ENCODE measurements at places on chromosomes 7 and 10.

- peak; percentile 40 for DNase-seq
These were observed 40.6 kb downstream of the CYP17A1 start for GRCh38 chr10:102796407-102797176.

GRCh38 chr10:101079874-101080273 lies 18.1 kb downstream of the KAZALD1 start:
- no peak for DNase-seq

DNA sequence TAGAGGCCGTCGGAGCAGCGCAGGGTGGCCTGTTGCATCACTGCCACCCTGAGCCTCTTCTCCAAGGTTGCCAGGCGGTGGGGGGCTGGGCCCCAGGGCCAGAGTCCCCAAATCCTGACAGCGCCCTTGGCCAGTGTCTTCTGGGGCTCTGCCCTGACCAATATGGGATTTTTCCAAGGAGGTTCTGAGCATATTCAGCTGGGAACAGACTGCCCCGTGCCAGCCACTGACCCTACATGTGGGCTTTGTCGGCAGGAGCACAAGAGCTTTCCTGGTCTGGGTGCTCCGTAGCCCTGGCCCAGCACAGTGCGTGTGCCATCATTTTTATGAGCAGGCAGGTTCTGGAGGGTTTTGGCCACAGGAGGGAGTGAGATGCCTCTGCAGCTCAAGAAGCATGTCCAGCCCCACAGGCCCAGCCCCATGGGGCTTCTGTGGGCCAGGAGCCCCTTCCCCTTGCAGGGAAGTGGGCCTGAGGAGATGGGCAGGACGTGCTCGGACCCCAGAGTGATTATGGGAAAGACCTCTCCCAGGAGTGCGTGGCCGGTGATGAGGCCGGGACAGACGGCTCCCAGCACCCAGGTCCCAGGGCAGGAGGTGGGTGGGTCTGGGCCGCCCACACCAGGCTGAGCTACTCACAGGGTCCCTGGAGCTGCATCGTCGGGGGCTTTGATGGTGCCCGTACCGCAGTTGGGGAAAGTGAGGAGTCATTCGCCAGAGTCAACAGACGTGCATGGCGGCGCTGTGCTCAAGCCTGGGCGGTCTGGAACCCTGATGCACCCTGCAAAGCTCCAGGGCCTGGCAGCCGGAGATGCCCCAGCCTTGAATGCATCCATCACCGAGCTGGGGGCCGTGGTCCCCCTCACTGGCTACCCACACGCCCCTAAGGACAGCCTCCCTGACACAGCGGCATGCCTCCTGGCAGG lies 66.6 kb downstream of the PWWP2B start:
- DNase-seq = no peak

DNA sequence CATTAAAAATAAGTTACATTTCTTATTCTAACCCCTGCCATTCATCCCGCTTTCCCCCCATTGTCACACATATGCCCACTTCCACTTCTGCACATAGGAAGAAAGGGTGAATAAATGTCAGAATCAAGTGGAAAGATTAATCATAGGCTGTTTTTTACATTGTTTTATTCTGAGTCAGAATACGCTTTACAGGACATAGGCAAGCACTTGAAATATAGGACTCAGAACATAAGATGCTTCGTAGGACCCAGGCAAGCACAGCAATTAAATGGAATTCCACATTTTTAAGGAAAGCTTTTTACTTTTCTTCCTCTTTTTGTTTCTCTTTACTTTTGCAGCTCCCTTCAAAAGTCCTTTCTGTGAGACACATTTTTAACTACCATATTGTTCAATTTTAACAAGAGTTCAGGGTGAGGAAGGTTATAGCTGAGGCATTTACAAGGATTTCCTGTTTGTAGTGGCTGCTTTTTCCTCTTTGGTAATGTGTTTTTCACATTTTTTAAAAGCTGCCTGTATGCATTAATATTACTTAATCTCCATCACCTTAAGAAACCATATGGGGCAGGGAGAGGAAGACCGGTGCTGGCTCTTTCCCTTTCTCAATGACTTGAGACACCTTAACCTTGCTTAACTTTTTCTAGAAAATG lies 130.0 kb downstream of the TES start:
- DNase-seq = no peak

DNA sequence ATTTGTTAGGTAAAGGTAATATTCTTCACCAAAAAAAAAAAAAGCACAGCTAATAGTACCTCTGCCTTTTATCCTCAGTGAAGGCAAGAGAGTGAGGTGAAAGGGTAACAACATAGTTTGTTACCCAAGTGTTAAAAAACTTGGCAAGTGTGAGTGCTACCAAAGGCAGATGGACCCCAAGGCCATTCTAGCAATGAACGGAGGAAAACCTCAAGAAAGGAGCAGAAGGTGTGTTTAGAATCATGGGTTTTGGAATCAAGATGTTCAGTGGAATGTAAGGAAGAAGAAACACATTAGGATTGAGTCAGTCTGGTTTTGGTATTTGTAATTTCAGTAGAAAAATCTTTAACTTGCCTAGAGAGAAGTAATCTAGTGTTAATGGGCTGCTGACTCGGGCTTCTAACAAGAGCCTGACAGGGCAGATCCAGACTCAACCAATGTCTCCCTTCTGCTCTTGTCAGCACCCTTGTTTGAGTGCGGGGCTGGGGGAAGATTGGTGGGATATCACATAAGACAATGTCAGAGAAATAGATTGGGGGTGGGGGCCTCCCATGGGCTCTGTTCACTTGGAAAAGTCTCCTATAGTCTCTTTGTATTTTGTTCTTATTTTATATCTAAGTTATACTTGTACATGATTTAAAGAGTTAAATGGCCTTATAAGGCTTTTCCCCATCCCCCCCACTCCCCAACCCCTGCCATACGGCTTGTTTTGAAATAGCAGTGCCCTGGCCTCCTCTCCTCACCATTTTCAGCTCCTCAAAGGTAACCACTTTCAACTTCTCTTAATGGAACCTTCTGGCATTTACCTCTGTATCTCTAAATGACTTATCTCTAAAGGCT lies 44.4 kb downstream of the SCD start:
- DNase-seq = no peak

- DNase-seq = no peak
These were observed 88.2 kb upstream of the GPR26 start for GRCh38 chr10:123577921-123578461.

DNA sequence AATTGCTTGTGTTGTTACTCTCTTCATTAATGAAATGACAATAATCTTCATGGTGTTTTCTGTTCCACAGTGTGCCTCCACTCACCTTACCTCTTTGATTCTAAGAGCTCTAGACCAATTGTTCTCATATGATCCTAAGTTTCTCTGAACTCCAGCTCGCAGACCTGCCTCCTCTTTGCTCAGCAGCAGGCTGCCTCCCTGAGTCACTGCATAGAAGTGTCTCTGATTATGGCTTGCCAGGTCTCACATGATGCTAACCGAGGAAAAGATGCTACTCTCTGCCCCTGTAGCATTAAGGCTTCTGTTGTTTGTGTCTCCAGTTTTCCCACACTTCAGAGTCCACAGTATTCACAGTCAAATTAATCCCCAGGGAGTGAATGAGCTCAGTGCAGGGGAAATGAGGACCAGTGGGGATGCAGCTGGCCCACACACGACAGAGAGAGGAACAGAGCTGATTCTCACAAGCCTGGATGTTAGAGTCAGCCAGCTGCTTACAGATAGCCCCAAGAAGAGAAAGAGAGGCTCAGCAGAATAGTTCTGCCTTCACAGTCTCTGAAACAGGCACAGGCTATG lies 145.9 kb upstream of the EGR2 start:
- DNase-seq = no peak

- DNase-seq = no peak
These were observed 123.9 kb upstream of the CDK13 start for GRCh38 chr7:39826166-39826565.

DNA sequence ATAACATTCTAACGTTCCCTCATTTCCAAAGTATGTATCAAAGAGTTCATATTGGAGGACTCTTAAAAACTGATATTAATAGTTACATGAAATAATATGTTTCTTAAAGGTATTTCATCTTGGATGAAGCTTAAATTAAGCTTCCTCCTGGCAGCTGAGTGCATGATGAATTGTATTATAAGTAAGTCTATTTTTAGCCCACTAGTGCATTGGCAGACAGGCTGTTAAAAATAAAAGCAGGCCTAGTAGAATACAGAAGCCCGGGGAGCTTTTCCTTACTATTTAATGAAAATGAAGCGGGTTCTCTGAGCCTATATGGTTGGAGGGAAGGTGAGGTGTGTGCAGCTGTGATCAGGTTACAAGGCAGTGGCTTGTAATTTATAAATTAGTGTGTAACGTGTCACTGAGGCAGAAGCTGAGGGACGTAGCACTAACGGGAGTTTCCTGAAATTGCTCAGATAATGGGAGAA lies 130.7 kb upstream of the KMT2E start:
- DNase-seq = no peak

GRCh38 chr7:33685981-33686683 lies 219.2 kb upstream of the BMPER start:
- no peak for DNase-seq

DNA sequence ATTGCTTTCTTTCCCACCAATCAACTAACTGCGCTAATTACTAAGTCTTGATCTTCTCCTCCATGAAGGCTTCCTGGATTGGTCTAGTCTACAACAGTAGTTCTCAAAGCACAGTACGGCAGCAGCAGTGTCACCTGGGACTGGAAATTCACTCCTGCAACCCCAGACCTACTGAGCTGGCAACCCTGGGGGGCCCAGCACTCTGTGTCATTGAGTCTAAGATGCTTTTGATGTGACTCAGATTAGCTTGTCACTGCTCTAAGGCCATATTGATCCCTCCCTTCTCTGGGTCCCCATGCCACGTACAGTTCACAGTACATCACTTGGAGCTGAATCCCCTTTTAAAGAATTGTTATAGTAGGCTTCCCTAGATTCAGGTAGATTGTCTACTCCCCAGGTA lies 65.7 kb upstream of the KMT2C start:
- DNase-seq = no peak

- no peak for DNase-seq
These were observed 6.7 kb upstream of the LRGUK start for GRCh38 chr7:134120405-134120804.

DNA sequence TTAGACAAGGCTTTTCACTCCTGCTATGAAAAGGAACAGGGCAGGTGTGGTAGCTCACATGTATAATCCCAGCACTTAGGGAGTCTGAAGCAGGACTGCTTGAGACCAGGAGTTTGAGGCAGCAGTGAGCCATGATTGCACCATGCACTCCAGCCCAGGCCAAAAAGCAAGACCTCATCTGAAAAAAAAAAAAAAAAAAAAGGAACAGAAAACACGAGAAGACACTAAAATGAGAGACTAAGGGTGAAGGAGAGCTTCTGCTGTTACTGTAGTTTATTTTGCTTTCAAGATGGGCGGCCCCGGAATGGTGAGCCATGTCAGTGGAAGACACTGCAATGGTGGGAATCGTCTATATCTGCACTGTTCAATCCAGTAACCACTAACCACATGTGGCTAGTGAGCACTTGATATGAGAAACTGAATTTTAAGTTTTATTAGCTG lies 9.9 kb downstream of the PIP4K2A start:
- no peak for DNase-seq

- no peak for DNase-seq
These were observed 1249.6 kb downstream of the TYW1 start for GRCh38 chr7:68246189-68246633.
